ENCODE measurements at places on chromosomes 16 and 17.
A peak's percentile ranks its signal among the peaks of the same experiment; 100 is the strongest.

GRCh38 chr16:26464576-26465266 lies 602.0 kb upstream of the C16orf82 start:
- no peak for DNase-seq

- DNase-seq: no peak
Measured at GRCh38 chr17:31838636-31839225, 20.3 kb downstream of the COPRS start.

GRCh38 chr16:66948134-66948836 lies 12.8 kb upstream of the CES3 start:
- no peak for DNase-seq

DNA sequence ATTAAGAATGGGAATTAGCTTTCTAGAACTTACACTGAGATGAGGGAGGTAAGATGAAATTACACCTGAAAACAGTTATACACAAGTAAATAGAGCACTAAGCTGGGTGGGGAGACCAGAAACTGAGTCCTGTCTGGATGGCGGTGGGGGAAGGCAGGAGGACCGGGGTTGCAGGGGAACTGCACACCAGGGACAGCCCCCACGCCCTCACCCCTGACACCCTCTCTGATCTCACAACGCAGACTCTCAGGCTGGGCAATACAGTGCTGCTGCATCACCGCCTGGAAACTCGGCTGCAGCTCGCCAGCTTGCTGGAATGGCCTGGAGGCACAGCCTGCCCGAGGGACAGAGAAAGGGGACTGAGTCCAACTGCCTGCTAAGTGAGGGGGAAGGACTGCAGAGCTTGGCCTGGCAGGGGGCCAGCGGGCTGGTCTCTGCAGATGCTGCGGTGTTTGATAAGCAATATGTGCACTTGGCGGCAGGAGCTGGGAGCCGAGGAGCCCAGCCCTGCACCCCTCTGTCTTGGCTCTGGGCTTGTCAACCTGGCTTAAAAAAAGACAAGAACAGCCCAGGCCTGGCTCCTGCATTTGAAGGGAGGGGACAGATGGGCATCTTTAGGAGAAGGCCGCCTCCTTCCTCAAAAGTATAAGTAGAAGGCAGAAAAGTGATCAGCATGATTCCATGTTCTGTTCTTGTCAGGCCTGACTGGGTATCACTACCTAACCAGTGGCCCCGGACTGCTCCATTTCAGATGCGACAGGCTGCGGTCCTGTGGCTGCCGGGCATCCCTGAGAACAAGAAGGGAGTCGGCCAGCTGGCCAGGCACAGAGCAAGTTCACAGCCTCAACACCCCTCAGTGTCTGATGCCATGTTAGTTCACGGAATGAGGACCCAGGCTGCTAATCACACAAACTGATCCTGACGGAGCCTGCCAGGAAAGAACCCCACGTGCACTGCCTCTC lies 30.2 kb downstream of the SPHK1 start:
- DNase-seq: no peak

- DNase-seq: no peak
Measured at GRCh38 chr16:66844342-66845079, at the start of gene CA7. Gene CA7 (plus strand): TSS chr16:66844414. CDS start chr16:66844488, 74 bp downstream.

- DNase-seq: no peak
Measured at GRCh38 chr17:49229805-49230600, 584 bp downstream of the PHOSPHO1 start.

- peak; percentile 12 for DNase-seq
Measured at GRCh38 chr16:81873843-81874752, 95.0 kb downstream of the PLCG2 start.

GRCh38 chr16:4352843-4353242 lies 1.7 kb upstream of the PAM16 start:
- no peak for DNase-seq

GRCh38 chr16:23709536-23709935 lies 3.5 kb downstream of the ERN2 start:
- no peak for DNase-seq

- DNase-seq: no peak
Measured at GRCh38 chr16:47467501-47467900, 6.4 kb downstream of the PHKB start.

DNA sequence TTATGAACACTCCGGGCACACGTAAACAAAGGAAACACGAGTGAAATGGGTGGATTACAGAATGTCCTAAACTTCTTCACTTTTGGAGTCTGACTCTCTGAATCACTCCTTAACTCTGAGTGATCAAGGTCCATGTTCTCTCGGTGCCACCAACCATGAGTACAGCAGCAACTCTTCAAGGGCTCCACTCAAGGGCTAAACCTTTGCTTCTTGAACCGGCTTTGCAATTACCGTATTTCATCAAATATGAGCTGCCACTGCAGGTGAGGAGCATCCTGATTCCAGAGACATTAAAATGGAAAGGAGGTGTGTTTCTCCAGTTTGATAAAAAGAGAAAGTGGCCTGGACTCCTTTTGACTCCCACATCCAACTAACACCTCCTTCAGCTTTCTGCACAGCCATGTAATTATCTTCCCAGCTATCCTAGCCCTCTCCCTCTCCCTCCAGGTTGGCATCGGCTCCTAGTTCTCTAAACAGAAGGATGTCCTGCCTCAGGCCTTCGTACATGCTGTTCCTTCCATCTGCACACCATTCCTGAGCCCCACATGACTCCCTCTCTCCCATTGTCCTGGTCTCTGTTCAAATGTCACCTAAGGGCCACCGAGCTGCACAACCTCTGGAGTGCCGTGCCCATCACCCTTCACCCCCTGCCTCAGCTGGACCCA lies 61.4 kb downstream of the ZDHHC7 start:
- no peak for DNase-seq

DNA sequence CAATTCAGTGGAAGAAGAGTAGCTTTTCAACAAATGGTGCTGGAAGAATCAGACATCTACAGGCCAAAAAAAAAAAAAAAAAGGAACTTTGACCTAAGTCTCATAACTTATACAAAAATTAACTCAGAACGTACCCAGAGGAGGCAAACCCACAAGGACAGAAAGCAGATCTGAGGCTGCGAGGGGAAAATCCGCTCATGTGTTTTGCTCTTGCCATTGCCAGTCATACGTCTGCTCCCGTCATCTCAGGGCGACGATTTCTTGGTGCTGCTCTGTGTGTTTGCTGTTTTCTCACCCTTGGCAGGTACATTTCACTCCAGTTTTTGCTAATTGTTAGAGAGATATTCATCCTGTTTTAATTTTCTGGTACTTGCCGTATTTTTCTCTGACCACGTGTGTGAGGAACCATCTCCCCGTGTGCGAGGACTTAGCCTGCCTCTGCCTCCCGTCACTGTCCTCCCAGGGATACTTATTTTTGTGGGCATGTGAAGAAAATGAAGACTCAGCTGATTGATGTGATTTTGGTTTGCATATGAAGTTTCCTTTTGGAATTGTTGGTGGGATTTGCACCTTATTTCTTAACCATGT lies 33.4 kb upstream of the ACSF3 start:
- no peak for DNase-seq

DNA sequence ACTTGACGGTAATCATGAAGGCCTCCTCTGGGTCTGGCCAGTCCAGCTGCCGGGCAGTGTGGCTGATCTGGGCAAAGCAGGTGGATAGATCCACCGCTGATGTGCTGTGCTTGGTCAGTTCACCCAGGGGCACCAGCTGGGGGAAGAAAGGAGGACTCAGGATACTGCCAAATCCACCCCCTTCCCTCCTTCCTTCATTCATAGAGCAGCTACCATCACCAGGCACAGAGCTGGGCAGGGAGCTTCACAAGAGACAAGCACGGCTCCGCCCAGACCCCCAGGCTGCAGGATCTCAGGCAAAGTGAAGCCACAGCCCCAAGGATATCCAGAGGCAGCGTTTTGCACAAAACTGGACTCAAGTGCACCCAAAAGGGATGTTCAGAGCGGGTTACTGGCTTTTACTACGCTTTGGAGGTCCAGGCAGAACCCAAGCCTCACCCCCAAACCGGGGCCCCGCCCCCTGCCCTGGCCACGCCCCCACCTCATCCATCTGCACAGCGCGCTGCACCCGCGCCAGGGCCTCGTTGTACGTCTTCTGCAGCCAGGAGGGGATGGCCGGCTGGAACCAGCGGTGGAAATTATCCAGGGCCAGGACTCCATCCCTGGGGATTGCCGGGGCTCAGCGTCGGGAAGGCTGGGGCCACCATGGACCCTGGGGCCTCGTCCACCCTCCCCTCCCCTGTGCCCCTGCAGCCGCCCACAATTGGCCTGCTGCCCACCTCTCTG lies 9.1 kb downstream of the UNC13D start:
- DNase-seq: no peak

- no peak for DNase-seq
Measured at GRCh38 chr16:80985611-80986010, 21.1 kb downstream of the CMC2 start.

DNA sequence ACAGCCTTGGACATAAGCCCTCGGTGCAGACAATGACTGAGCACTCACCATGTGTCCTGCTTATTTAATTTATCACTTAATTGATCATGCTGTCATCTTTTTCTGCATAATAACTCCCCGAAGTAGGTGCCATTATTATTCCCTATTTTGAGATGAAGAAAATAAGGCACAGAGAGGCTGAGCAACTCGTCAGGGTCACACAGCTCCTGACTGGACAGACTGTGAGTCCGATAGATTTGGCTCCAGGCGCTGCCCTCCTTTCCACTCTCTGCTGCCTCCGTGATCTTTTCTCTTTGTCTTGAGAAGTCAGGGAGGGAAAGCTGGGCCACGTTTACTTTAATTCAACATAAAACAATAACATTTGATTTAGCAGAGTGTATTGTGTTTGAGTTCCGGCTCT lies 19.0 kb upstream of the N4BP1 start:
- no peak for DNase-seq

Data from activated CD8-positive, alpha-beta memory T cell treated with anti-CD3 and anti-CD28 coated beads for 48 hours (primary cell).